ENCODE measurements at places on chromosomes 5 and 9.

GRCh38 chr5:1465966-1466471 lies 20.8 kb upstream of the SLC6A3 start:
- DNase-seq: no peak

GRCh38 chr5:38117784-38118479 lies 140.4 kb upstream of the EGFLAM start:
- no peak for DNase-seq

GRCh38 chr5:116536316-116537083 lies 38.1 kb downstream of the SEMA6A start:
- DNase-seq: no peak

- DNase-seq: no peak
Observed at GRCh38 chr9:128707446-128707845, 5.1 kb downstream of the PKN3 start.

DNA sequence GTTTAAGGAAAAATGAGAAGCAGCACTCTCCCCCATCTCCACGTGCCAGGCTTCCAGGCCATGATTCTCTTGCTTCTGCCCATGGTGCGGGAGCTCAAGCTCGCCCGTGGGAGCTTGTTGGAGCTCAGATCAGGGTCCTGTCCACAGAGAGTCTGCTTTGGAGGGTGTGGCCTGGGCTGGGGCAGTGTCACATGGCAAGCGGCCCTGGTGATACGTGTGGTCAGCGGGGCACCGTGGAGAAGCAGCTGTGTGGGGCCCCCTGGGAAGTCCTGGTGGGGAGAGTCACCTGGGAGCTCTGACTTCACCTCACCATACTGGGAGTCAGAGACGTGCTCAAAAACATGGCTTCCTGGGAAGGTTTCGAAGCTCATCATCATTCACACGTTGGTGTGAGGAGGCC lies 275.3 kb downstream of the GADD45G start:
- DNase-seq: no peak

DNA sequence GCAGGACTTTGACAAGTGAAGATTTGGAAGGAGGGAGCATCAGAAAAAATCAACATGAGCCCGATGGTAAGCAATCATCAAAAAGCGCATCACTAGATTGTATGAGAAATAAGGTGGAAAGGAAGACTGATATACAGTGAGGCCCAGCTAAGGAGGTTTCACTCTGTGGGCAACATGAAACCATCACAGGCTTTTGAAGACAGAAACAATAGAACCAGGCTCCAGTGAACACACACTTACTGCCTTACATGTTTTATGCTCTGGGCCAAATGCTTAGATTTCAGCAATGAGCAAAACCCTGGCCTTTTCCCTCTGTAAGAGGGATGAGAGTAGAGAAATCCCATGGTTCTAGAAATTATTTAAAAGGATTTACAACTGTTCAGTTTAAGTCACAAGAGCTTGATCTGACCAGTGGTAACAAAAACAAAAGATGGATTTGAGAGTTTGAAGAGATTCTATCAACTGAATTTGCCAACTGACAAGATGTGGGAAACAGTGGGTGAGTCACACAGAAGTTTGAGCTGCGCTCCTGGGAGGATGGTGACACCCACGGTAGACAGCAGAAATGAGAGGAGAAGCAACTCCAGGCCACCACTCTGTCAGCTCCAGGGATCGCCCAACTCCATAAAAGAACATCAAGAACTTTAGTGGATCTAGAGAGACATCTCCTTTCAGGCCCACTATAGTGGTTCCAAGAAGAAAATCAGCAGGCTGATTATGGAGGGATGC lies 261.8 kb downstream of the MCTP1 start:
- DNase-seq: no peak

GRCh38 chr5:112663146-112663545 lies 74.5 kb upstream of the APC start:
- DNase-seq: no peak

- no peak for DNase-seq
Observed at GRCh38 chr5:131496400-131496713, 138.7 kb downstream of the RAPGEF6 start.

DNA sequence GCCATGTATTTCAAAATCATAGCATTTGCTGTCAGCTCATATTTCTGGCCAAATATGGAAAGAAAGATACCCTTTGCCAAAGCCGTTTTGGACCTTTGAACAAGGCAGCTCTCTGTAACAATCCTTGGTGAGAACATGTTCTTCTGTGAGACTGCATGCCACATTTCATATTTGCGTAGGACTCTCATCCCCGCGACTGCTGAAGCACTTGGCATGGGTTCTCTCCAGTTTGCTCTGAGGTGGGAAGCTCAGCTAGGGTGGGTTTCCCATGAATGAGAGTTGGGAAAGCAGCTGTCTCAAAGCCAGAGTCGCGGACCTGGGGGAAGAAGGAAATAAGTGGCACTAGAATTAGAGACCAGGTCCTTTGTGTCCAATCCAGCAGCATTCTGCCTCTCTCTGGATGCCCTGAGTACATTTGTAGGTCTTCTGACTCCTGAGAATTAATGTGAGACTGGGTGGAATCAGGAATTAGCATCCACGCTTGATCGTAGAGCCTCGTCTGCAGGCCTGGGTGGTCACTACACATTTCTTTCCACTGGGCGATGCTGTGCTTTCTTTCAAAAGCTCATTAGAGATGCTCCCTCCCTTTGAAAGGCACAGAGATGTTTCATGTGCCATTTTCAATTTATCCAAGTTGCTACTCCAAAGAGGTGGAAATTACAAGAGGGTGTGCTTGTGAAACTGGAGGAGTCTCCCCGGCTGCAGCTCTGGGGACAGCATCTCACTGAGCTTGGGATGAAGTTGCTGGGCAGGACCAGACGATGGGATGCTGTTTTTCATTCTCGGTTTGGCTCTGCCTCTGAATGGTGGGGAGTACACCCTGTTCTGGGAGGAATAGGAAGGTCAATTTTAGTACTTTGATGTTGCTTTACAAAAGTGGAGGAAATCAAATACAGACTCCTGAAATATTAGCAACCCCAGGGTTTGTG lies 197.2 kb downstream of the GADD45G start:
- no peak for DNase-seq

- DNase-seq: no peak
Observed at GRCh38 chr9:136050266-136050700, 44.8 kb downstream of the NACC2 start.

- no peak for DNase-seq
Observed at GRCh38 chr5:168407211-168407610, 79.1 kb upstream of the RARS1 start.

DNA sequence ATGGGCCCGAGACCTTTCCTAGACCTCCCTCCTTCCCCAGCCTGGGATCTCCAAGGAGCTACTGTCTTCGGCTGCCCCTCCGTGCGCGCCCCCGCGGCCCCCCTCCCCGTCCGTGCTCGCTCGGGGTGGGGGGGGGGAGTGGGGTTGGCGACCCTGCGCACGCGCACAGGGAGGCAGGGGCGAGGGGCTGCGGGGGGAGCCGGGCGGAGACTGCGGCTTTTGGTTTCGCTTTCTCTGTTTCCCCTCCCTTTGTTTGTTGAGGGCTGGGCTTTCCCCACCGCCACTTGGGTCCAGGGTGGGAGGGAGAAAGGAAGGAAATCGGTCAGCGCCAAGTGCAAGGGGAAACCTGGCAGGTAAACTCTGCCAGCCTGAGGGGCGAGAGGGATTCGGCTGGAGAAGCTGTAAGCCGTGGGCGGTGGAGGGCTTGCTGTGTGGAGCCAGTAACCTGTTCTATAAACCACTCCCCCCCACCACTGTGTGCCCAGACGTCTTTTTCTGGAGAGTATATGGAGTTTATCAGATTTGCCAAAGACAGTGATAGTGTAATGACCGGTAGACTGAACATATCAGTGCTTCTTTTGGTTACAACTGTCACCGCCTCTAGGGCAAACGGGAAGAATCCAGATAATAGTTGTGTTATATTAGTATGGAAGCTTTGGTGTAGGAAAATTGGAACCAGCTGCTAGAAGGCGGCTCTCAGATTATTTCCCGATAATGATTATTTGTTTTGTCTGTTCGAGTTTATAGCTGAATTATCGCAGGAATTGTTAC lies 684 bp downstream of the DNAJA1 start:
- DNase-seq: no peak

DNA sequence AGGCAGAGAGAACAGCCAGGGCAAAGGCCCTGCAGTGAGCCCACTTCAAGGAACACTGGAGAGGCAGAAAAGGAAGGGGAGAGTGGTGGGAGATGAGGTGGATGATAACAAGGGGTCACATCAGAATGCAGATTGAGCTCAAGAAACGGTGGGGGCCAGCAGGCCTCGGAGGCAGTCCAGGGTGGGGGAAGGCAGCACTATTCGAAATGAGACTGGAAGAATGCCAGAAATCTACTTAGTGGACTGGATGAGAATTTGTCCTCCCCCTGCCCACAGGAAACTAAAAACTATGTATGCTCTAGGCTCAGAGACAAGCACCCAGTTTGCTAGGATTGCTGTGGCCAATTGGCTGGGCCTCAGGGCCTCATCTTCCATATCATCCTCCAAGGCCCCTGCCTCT lies 148.7 kb downstream of the ADAMTS12 start:
- no peak for DNase-seq

- no peak for DNase-seq
Observed at GRCh38 chr5:78639791-78640190, 8.8 kb downstream of the LHFPL2 start.

DNA sequence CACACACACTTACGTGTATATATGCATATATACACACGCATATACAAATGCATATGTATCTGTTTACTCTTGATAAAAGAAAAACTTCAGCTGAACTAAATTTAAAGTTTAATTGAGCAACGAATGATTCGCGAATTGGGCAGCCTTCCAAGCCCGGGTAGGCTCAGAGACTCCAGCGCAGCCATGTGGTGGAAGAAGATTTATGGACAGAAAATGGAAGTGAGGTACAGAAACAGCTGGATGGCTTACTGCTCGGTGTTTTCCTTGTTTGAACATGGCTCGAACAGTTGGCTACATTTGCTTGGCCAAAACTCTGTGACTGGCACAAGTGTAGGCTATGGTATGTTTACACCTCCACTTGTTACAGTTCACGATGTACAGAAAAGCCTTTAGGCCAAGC lies 239.3 kb upstream of the PRDM9 start:
- no peak for DNase-seq

- no peak for DNase-seq
Observed at GRCh38 chr9:72154468-72155285, 5.4 kb downstream of the GDA start.

DNA sequence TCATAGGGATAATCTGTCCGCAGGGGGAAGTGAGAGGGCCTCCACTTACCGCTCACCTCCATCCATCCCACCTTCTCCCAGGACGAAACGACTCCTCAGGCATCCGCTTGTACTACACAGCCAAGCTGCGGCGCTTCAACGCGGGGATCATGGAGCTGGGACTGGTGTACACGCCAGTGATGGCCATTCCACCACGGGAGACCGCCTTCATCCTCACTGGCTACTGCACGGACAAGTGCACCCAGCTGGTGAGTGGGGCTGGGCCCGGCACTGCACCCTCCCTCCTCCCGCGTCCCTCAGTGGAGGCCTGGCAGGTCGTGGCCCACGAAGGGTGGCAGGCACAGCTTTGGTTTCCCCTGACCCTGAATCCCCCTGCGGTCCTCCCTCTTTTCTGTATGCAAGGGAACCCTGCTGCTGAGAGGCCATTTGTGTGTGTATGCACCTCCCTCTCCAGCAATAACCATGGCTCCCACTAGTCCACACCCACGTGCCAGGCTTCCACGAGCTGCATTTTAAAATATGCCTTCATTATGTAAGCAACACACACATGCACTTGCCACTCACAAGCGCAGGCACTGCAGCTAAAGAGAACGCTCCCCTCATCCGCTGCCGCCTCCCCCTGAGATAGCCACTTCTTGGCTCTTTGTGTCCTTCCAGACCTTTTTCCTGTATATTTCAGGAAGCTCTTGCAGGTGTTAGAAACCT lies 11.8 kb downstream of the DBH start:
- DNase-seq: no peak

GRCh38 chr5:143536364-143536763 lies 132.9 kb upstream of the NR3C1 start:
- no peak for DNase-seq

GRCh38 chr5:96377167-96377566 lies 55.9 kb downstream of the PCSK1 start:
- DNase-seq: no peak

DNA sequence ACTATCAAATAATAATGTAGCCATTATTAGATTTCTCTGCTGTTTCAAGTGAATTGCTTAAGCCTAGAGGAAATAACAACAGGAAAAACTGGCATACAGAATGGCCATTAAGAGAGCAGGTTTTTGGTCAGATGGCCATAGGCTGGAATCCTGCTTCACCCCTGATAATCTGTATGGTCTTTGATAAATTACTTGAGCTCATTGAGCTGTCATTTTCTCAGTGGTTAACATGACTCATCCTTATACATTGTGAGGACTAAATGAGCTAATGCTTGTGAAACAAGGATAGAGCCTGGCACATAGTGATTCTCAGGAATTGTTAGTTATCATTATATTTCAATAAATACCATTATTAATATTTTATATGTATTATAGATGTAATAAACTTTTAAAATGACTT lies 516.5 kb downstream of the KIF4B start:
- DNase-seq: no peak

DNA sequence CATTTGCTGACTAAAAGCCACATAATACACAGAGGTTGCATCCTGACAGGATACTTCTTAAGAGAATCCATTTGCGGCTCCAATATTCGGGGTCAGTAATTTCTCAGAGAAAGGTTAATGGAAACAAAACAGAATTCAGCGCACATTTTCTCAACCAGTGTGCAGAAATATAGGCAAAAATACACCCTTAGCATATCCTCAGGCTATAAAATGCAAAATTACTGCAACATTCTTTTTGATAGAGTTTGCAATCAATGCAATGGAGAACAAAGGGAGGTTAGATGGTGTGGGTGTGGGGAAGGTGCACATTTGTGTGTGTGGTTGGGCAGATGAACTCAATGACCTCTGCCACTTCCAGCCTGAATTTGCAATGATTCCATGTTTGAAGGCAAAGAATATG lies 35.4 kb upstream of the ACO1 start:
- DNase-seq: no peak

- no peak for DNase-seq
Observed at GRCh38 chr5:132831095-132831860, 831 bp upstream of the SHROOM1 start.

Measured in NCI-H1048 (cell line).